Activated CD4-positive, alpha-beta T cell treated with anti-CD3 and anti-CD28 coated beads, Interleukin-2, Interleukin-4, amounts not matched to agents 100 ng/mL and 50 ng/mL, durations not matched to agents 16 hours and 8 hours (primary cell): ENCODE measurements at places on chromosomes 6 and 20.

DNA sequence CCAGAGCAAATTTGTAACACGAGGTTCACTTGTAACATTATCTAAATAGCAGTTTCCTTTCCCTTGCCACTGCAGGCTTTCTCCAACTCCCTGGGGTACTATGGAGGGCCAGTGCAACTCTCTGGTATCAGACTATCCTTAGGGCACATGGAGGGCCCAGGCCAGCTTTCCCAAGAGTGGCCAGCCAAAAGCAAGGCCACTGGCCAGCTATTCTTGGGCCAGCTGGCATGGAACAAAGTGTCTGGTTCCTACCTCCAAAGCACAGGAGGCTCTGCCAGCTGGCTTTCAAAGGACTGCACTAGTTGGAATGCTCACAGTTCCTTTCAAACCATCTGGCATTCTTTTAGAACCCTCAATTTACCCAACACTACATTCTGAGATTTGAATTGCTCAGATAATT is 8.7 kb downstream of the RNF24 start:
- DNase-seq = no peak

DNA sequence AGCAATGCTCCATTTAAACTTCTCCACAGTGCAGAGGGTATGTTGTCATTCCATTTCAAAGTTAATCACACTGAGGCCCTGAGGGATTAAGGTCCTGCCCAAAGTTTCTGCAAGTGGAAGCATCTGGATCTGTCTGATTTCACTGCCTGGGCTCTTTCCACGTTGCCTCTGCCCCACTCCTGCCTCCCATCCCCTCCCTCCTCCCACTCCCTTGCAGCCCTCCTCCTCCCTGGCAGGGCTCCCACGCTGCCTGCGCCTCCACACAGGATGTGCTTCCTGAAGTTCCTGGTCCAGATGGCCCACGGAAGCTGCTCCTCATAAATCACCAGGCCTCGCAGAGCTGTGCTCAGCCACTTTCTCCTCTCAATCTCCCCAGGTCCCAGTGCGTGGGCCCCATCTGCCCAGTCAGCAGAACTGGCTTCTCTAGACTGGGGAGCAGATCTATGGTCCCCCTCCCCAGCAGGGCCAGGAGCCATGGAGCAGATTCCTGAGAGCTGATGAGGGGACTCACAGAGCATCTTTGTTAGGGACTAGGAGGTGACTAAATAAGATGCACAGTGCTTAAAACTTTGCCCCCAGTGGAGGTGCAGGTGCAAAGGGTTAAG is 65.4 kb upstream of the MAFB start:
- no peak for DNase-seq

GRCh38 chr6:148509800-148510581 is 167.4 kb downstream of the SASH1 start:
- DNase-seq = no peak

GRCh38 chr6:93389192-93389591 is 30.2 kb downstream of the EPHA7 start:
- no peak for DNase-seq

DNA sequence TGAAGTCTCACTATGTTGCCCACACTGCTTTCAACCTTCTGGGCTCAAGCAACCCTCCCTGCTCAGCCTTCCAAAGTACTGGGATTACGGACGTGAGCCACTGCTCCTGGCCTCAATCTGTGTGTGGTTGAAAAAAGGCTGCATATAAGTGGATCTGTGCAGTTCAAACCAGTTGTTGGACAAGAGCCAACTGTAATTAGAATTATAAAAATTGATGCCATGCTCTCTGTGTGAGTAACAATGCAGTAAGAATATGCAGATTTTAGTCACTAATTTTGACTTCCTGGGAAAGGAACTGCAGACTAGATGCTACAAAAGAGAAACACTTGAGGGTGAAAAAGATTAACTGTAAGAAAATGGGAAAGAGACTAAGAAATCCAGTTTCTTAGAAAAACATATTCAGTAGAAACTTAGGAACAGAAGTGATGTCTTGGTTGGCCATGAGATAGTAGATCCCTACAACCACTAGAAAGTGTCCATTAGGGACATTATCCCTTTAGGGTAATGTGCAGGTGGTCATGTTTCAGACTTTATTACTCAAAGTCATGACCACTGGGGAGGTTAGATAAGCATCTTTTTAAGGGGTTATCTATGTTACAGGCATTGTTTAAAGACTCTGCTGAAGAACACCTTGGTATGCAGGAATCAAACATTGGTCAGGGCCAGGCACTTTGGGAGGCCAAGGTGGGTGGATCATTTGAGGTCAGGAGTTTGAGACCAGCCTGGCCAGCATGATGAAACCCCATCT is 26.3 kb downstream of the ITCH start:
- no peak for DNase-seq

GRCh38 chr20:14634665-14635064 is 297.3 kb upstream of the FLRT3 start:
- no peak for DNase-seq

GRCh38 chr6:63839485-63839884 is 203.9 kb downstream of the PHF3 start:
- DNase-seq = no peak

GRCh38 chr20:50144362-50144761 is 9.2 kb downstream of the PEDS1 start:
- no peak for DNase-seq

DNA sequence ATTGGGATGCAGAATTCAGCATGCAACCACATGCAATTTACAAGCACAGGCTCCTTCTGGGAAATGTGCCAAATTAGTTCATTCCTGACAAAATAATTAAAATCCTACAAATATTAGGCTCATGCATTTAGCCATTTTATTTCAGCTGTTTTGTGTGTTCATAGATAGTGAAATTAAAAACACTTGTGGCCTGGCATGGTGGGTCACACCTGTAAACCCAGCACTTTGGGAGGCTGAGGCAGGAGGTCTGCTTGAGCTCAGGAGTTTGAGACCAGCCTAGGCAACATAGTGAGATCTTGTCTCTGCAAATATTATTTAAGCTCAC is 92.4 kb upstream of the SHLD1 start:
- no peak for DNase-seq

DNA sequence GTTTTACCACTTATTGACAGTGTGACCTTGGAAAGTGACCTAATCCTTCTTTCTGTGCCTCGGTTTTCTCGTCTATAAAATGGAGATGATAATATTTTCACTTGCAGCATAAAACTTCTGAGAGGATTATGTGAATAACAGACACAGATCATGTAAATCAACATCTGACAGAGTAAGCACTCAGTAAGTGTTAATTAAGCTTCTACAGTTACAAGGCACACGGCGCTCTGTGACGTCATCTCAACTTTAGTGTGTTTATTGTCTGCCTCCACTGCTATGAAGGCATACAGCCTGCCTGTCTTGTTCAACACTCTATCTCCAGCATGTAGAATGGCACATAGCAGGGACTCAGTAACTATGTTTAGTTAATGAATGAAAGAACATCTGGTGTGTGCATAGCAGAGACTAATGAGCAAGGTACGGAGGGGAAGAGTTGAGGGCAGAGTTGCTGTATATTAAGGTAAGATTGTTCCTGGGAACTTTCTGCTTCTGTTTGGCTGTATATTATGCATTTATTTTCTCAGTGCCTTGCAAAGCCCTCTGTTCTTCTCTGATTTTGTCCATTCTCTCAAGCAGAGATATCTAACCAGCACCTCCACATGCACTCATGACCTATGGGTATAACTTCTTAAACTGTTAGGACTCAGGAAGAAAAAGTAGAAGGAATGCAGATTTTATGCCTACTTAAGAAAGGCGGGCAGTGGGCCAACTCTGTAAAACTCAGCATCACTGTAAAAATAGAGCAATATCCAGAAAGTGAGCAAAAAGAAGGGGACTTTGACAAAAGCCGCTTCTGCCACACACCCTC is 66.4 kb upstream of the STMND1 start:
- no peak for DNase-seq

DNA sequence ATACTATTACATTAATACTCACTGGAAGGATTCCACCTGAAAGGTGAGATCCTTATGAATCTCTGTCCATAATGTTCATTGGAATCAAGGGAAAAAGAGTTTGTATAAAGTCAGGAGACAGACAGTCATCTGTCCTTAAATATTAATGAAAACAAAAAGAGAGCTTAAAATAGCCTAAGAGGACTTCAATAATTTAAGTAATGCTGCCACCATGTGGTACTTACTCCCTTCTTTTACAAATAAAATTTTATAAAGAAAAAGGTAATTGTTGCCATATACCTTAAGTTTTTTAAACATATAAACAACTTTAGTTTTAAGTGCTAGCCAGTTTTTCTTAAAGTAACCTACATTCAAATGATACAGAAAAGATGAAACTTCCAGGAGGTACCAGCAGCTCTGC is 5.1 kb downstream of the BLOC1S5 start:
- no peak for DNase-seq

DNA sequence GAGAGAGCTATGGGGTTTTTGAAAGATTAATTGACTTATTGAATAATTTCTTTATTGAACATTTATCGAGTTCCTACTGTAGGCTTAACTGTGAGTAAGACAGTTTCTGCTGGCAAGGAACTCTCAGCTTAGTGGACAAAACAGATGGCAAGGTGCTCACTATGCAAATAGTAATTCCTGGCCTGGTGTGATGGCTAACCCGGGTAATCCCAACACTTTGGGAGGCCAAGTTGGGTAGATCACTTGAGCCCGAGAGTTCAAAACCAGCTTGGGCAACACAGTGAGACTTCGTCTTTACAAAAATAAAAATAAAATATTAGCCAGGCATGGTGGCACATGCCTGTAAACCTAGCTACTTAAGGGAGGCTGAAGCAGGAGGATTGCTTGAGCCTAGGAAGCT is 13.5 kb upstream of the TGM2 start:
- no peak for DNase-seq

DNA sequence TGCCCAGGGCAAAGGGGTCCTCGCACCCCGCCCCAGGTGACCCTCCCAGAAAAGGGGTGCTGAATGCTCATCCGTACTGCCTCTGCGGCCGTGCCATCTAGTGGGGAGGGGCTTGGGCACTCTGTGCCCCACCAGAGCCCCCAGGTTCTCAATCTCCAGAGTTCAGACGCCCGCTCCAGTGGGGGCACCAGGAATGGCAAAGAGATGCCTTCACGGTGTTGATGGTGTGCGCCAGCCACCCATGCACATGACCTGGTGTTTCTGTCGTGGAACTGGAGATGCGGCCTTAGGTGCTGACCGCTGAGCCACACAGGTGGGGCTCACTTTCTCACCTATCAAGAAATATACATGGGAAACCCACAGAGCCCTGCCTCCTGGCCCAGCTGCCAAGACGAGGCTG is 30.8 kb downstream of the GNAS-AS1 start:
- DNase-seq = no peak

DNA sequence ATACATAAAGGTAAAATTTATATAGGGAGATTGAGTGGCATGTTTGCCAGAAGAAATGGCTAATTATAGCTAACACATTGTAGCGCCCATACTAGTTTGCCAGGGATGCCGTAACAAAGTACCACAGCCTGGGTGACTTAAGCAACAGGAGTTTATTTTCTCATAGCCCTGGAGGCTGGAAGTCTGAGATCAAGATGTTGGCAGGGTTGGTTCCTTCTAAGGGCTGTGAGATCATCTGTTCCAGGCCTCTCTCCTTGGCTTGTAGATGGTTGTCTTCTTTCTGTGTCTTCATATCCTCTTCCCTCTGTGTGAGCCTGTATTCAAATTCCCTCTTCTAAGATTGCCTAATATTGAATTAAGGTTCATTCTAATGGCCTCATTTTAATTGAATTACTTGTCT is 417.5 kb upstream of the OPRM1 start:
- DNase-seq = no peak

DNA sequence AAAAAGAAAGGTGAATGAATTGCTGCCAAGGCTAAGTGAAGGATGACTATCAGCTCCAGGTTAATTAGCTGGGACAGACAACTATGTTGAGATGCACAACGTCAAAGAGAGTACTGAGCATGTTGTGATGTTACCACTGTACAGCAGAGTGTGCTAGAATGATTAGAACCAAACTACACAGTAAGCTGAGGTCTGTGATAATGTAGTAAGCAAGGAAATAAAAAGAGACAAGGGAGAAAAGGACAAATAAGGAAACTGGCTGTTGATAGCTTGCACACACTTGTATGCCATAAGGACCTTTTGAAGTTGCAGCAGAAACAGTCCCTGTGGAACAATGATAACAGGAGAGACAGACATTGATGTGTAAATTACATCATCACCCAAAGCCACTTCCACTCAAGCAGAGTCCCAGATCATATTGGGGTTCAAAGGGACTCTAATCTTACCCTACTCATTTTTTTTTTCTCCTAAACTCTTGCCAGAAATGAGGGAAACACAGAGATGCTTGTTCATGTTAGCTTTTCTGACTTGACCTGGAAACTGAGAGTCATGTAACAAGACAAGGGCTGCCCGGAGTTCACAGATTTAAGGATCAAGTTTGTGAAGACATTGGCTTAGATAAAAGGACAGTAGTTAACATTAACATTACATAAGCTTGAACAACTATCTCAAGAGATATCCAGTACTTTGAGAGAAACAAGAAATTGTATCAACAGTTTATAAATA is 189.9 kb downstream of the CENPW start:
- DNase-seq = no peak

- no peak for DNase-seq
Observed at GRCh38 chr20:42972591-42972990, 217.1 kb downstream of the PTPRT start.

DNA sequence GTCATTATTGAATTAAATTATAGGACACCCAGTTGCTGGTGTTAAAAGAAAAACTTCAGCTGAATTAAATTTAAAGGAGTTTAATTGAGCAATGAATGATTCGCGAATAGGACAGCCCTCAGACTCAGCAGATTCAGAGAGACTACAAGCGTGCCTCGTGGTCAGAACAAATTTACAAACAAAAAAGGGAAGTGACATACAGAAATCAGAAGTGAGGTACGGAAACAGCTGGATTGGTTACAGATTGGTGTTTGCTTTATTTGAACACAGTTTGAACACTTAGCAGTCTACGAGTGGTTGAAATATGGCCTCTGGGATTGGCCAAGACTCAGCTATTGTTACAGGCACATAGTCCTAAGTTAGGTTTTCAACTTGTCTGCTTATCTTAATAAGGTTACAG is 25.8 kb upstream of the TNFRSF21 start:
- no peak for DNase-seq

GRCh38 chr20:44720997-44721784 is 6.0 kb downstream of the CCN5 start:
- no peak for DNase-seq

DNA sequence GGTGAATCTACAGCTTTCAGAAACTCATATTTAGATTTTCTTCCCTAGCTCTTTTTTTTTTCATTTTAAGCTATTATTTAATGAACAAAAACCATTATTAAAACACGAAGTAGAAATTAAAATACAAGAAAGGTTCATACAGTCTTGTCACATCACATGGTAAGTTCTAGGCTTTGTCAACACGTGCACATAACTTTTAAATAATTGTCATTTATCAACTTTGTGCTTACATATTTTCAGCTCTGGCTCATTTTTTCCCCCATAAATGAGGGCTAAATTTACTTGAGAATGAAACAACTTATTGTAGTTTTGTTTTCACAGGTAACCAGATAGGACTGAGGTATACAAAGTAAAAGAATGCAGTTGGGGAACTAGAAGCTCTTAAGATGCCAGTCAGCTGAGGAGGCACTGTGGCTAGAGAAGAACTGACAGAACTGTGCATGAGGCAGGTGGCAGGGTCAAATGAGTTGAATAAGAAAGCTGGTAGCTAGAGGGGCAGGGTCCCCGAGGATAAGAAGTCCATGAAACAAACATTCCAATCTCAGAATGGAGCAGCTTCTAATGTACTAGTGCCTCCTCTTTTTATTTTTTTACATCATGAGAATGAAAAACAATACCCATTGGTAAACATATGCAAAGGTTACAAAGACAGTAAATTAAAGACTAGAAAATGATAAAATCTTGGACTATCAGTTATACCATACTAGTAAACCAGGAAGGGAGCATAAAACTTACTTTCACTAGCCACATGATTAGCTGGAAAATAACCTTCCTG is 141.5 kb downstream of the MYB start:
- DNase-seq = no peak

GRCh38 chr6:38012573-38012972 is 193.0 kb downstream of the ZFAND3 start:
- DNase-seq = no peak
